NCI-H1105 treated with DMSO at 0.1 percent for 48 hours (cell line): ENCODE measurements at places on chromosomes 1 and 21.
A peak's percentile ranks its signal among the peaks of the same experiment; 100 is the strongest.

GRCh38 chr1:179761296-179761695, 18.2 kb downstream of the FAM163A start:
- no peak for DNase-seq

GRCh38 chr1:162329826-162330225, 46.8 kb downstream of the SPATA46 start:
- DNase-seq: no peak

GRCh38 chr1:73998348-73998959, 199.5 kb downstream of the LRRIQ3 start:
- DNase-seq: peak; percentile 84

GRCh38 chr1:169928438-169929209, 34.9 kb upstream of the SCYL3 start:
- peak; percentile 61 for DNase-seq

GRCh38 chr1:230902349-230902923, 34.1 kb upstream of the C1orf198 start:
- no peak for DNase-seq

- peak; percentile 18 for DNase-seq
These were observed 55.9 kb downstream of the SEC16B start for GRCh38 chr1:177913762-177914540.

- DNase-seq: peak; percentile 61
These were observed 1.7 kb downstream of the RCC2 start for GRCh38 chr1:17437580-17438317.

GRCh38 chr1:20069874-20070273, at the start of gene PLA2G5:
Gene PLA2G5, plus strand, starts transcription at chr1:20070194. Its CDS starts 14,637 bp downstream, at chr1:20084831.
- DNase-seq: no peak

DNA sequence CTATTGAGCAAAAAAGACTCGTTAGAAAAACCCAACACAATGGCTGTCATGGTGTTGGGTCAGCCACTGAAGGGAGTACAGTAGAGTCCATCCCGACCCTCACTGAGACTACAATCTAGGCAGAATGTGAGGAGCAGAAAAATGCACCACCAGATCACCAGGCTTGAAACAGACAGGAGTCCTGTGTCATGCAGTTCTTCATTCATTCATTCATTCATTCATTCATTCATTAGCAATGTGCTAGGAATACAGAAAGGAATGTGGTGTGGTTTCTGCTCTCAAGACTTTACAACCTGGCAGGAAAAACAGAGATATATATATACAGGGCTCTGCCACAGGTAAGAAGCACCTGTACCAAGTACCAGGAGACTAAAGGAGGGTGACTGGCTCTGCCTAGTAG, 392.3 kb downstream of the OMA1 start:
- DNase-seq: no peak

GRCh38 chr1:79113836-79114235, 107.3 kb upstream of the ADGRL4 start:
- DNase-seq: no peak

- DNase-seq: no peak
These were observed 196.7 kb upstream of the DAB1 start for GRCh38 chr1:57620605-57621004.

GRCh38 chr21:38995731-38996130, 187.5 kb downstream of the PSMG1 start:
- DNase-seq: no peak

GRCh38 chr1:172398970-172399755, 21.3 kb upstream of the C1orf105 start:
- DNase-seq: peak; percentile 9

- no peak for DNase-seq
These were observed 15.6 kb downstream of the CADM3 start for GRCh38 chr1:159187033-159187432.

GRCh38 chr1:99728494-99729235, 37.8 kb downstream of the FRRS1 start:
- DNase-seq: no peak

DNA sequence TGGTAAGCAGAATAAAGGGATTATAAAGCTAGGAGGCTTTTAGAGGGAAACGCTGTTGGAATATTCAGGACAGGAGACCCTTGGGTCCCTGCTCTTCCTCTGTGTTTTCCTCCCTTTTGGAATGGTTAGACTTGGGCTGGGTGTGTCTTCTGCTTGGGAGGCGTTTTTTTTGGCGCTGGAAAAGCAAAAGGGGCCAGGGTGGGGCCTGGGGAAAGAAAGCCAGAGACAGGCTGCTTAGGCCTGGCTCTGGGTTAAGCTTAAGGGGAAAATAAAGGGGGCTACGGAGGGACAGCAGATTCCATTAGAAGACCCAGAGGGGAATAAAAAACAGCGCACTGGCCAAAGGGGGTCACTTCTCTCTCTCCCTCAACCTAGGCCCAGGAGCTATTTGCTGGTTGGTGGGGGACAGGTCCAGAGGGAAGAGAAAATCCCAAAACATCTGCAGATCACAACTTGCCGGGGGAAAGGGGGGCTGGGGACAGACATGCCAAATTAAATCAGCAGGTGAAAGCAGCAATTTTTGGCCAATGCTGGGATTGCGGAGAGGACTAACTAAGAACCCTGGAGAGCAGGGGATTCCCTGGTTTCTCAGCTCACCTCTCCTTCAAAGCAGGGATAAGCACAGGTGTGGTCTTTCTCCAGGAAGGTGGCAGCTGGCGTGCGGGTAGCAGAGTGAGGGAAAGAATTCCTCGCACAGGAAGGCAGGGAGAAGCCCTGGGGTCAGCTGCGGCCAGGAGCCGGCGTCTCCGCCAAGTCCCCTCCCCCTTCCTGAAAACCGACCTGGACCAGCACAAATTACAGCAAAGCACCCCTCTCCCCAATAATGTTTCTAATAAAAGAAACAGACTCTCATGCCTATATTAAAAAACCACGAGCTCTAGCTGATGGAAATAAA, 82.2 kb upstream of the AK4 start:
- peak; percentile 51 for DNase-seq

GRCh38 chr1:112358798-112359408, 37.1 kb upstream of the CTTNBP2NL start:
- DNase-seq: no peak

GRCh38 chr1:88783145-88783544, 99.1 kb downstream of the PKN2 start:
- DNase-seq: no peak

GRCh38 chr1:9073143-9073542, 3.7 kb upstream of the SLC2A5 start:
- no peak for DNase-seq

- DNase-seq: no peak
These were observed 18.1 kb downstream of the RGS2 start for GRCh38 chr1:192826791-192827546.

DNA sequence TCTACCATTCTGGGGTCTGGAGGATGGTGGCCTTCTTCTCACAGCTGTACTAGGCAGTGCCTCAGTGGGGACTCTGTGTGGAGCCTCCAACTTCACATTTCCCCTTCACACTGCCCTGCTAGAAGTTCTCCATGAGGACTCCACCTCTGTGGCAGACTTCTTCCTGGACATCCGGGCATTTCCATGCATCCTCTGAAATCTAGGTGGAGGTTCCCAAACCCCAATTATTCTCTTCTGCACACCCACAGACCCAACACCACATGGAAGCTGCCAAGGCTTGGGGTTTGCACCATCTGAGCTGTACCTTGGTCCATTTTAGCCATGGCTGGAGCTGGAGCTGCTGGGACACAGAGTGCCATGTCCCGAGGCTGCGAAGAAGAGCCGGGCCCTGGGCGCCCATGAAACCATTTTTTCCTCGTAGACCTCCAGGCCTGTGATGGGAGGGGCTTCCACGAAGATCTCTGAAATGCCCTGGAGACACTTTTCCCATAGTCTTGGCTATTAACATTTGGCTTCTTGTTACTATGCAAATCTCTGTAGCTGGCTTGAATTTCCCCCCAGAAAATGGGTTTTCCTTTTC, 170.5 kb downstream of the FOXD2 start:
- DNase-seq: no peak

DNA sequence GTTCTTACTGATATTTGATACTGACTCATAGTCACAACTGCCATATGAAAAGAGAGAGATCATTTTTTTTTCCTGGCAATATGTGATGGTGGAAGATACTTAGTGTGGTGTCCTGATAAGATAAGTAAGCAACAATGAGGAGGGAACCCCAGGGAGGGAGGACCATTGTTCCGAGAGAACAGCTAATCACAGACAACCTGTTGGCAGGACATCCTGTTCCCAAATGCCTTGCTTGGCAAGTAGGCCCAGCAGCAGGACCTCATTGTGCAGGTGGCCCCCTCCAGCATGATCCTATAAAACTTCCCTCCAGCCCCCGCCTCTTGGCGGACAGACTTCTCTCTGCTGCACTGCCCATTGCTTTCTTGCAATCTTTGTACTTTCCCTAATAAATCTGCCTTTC, 329.4 kb upstream of the CHRM3 start:
- no peak for DNase-seq

DNA sequence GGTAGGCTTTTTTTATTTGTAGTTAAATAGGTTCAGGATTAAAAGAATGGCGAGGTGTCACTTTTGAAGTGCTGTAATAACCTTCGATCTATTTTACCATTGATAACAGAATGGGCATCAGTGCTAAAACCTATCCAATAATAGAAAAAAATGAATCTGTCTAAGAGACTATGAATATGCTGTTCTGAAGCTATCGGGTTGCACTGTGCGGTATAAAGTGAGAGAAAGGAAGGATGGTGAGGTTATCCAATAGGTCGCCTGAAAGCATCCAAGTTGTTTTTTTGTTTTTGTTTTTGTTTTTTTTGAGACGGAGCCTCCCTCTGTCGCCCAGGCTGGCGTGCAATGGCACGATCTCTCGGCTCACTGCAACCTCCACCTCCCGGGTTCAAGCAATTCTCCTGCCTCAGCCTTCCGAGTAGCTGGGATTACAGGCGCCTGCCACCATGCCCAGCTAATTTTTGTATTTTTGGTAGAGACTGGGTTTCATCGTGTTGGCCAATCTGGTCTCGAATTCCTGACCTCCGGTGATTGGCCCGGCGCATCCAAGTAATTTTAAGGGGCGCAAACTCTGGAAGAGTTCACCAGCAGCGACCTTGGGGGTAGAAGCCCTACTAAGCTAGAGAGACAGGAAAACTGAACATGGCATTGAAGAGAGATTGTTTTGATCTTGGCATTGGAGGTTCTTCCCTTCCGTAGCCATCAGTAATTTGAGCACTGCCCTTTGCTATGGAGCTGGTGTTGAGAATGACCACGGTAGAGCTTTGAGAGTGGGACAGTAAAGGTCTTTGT, 8.7 kb upstream of the MDM4 start:
- peak; percentile 74 for DNase-seq

GRCh38 chr1:78472851-78473496, 17.8 kb upstream of the PTGFR start:
- DNase-seq: no peak

- no peak for DNase-seq
These were observed 10.2 kb downstream of the SPSB1 start for GRCh38 chr1:9302745-9303524.

GRCh38 chr1:12521096-12521495, 96.9 kb downstream of the DHRS3 start:
- DNase-seq: no peak

DNA sequence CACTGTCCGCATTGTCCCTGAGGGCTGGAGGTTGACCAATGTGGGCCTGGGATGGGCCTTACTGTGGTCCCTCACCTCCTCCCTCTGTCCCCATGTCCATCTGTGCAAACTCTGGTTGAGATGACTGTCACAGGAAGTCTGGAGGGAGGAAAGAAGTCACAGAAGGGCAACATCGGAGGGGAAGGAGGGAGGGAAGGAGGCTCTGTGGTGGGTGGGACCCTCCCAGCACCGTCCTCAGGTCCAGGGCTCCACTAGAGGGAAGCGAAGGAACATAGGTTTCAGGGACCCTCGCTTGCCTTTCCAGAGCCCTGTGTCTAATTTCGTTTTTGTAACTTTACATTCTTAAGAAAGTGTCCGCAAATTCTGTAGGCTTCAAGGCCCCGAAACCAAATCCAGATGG, 111.3 kb upstream of the SLC44A3 start:
- DNase-seq: no peak

GRCh38 chr1:119275145-119276134, 93.1 kb upstream of the HAO2 start:
- peak; percentile 45 for DNase-seq

DNA sequence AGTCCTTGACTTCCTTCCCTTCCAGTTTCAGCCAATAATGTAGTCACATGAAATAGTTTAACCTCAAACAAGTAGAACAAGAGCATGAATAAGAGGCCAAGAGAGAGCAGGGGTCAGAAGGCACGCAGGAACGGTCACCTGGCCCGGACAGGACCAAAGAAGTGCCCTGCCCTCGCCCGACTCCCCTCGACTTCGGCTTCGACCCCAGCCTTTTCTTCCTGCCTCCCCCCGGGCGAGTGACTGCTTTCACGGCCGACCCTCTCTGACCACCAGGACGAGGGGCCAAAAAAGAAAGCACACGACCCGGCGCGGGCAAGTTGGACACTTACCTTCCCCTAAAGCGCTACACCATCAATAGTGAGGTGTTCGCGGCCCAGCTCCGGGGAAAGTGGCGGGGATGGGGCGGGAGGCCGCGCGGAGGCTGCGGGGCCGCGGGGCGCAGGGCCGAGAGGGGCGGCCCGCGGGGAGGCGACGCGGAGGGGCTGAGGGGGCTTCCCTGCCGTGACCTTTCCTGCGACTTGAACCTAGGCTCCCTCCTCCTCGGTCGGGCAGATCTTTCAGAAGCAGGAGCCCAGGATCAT, 519 bp downstream of the RERE start:
- peak; percentile 21 for DNase-seq

DNA sequence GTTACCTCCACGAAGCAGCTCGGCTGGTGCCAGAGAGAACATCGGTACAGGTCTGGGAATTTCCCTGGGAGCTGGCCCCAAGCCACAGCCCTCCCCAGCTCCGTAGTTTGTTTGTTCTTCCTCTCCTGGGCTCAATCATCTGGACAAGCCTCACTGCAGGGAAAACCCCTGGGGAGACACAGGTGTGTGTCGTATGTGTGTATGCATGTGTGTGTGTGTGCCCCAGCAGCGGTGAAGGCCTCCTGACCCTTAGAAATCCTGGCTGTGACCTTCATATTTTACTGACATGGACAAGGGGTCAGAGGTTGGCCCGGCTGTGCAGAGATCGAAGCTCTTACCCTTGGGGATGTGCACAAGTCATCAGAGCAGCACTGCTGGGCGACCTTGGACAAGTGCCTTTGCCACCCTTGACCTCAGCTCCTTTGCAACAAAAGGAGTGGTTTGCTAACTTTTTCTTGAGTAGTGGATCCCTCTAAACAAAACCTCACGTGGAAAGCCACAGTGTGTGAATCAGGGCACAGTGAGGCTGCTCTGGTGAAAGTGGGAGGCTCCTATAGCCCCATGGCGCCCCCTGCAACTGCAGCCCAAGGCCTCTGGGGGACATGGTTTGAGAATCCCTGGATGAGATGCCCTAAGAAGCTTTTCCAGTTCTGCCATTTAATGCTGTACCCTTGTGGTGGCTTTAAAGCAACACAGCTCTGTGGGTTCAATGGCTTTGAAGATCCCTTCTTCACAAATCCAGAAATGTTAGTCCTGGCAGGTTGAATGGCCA, 12.3 kb upstream of the IL22RA1 start:
- DNase-seq: no peak
